Dorsolateral prefrontal cortex (tissue), 122 donors: ENCODE measurements at places on chromosomes 3 and 15.

GRCh38 chr3:157282261-157283191, 122.6 kb upstream of the CCNL1 start:
- DNase-seq: no peak

GRCh38 chr3:105359098-105359762, 7.5 kb upstream of the ALCAM start:
- DNase-seq: no peak

GRCh38 chr3:15102256-15102655, 3.3 kb upstream of the RBSN start:
- peak; percentile 66 for DNase-seq

DNA sequence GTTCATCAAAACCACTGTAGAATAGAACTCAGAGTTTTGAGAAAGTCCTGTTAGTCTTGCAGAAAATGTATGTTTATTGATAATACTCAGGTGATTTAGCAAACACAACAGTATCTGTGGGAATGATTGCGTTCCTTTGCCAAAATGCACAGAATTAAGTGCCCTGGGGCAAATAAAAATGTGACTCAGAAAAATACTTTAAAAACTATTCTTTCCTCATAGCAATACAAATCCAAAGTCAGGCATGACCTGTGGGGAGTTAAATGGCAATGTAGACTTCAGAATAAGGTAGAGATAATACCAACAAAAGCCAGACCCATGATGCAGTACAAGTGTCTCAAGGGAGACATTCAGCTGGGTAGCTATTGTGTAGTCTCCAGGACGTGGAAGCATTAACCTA, 72.3 kb upstream of the SNTN start:
- no peak for DNase-seq

- no peak for DNase-seq
These were observed 234.5 kb downstream of the UBE2E2 start for GRCh38 chr3:23437484-23438145.

DNA sequence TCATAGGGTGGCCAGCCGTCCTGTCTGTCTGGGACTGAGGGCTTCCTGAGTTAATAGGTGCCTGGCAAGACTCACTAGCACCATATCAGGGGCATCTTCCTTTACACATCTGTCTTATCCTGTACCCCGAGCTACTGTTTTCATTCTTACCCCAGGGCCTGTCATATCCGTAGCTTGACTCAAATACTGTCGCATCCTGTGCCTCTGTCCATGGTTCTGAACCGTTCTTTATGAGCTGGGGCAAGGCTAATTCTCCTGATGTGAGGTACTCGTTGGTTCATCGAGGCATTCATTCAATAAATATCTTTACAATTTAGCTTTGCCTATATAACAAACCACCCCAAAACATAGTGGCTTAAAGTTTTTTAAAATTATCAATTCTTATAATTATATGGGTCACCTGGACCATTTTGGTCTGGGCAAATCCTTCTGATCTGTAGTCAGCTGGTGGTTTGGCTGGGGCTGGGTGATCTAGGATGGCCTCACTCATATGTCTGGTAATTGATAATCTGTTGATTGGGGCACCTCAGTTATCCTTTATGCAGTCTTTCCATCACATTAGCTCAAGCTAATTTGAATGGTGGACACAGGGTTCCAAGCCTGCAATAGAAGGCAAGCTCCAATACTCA, 121.2 kb downstream of the TLE3 start:
- no peak for DNase-seq

DNA sequence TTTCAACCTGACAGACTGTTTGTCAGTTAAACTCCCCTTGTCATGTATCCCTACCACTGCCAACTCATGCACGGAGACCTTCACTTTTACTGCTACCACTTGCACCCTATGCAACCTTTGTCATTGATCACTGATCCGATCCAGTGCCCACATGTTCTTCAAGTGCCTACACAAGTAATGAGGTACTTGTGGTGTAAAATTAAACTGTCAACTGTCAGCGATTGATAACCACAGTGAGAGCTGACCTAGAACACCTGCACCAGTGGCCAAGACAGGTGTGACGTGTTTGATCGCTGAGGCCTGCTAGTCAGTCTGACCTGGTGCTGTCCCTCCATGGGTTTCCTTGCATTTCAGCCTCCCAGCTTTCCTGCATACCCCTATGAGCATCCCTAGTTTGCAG, 55.6 kb downstream of the MECOM start:
- DNase-seq: no peak

- no peak for DNase-seq
These were observed 112.3 kb downstream of the NR1I2 start for GRCh38 chr3:119894195-119894594.

DNA sequence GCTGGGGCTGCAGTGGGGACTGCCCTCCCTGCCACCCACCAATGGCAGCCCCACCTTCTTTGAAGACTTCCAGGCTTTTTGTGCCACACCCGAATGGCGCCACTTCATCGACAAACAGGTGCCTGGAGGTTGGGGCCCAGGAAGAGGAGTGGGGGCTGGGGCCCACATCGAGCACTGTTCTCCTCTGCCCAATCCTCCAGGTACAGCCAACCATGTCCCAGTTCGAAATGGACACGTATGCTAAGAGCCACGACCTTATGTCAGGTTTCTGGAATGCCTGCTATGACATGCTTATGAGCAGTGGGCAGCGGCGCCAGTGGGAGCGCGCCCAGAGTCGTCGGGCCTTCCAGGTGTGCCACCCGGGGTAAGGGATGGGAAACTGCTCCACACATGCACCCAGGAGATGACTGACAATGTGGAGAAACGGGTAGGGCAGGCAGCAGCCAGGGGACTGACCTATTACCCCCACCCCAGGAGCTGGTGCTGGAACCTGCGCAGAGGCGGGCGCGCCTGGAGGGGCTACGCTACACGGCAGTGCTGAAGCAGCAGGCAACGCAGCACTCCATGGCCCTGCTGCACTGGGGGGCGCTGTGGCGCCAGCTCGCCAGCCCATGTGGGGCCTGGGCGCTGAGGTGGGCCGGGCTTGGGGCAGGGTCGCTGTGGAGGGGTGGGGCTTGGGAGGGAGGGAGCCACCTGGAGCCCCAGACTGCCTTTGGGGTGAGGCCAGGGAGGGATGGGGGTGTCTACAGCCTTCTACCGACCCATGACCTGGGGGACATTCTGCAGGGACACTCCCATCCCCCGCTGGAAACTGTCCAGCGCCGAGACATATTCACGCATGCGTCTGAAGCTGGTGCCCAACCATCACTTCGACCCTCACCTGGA, 22.9 kb downstream of the NBEAL2 start:
- no peak for DNase-seq
